ENCODE measurements at places on chromosomes 6 and 20. TPM values are rescaled to one million over a fixed set of nuclear protein-coding genes. Genes with fewer than 3 reads are reported as not detected.

DNA sequence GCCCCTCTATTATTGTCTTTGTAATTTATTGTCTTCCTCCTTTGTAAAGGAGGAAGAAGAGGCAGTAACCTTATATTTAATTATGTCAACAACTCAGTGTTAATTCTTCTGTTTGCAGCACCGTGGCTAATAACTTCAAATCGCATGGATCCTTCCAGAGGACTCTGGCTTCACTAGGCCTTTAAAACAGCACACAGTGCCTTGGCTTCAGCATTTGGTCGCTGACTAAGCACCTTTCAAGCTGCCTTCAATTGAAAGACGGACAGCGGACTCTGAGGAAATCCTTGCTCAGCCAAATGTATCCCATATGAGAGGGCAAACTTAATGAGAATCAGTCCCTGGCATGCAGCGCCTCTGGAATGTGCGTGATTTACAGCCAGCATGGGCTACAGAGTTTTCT is 64.2 kb downstream of the SGK1 start:
- H3K27me3 ChIP-seq, result no peaks in the 10 kb centered on the region
- no peaks in the 10 kb centered on the region for H3K36me3 ChIP-seq
- no peak for DNase-seq
- H3K27ac ChIP-seq, result no peak overlapping the region
- H3K4me3 ChIP-seq, result no peak overlapping the region

Gene TRIM40
- total RNA-seq, result not detected

DNA sequence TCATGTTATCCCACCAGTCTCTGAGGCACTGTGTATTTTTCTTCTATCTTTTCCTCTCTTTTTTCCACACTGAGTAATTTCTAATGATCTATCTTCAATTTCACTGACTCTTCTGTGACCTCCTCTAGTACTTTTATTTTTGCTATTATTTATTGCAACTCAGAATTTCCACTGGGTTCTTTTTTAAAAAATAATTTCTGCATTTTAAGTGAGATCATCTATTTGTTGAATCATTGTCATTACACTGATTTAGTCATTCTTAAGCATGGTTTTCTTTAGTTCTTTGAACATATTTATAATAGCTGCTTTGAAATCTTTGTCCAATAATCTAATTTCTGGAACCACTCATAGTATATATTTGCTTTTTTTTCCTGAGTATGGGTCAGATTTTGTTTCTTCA is 96.7 kb upstream of the SLC22A16 start:
- H3K36me3 ChIP-seq, result no peaks in the 10 kb centered on the region
- DNase-seq, result no peak
- no peak overlapping the region for H3K4me3 ChIP-seq
- no peak overlapping the region for H3K27ac ChIP-seq

- no peaks in the 10 kb centered on the region for H3K36me3 ChIP-seq
- no peak overlapping the region for H3K27ac ChIP-seq
- no peaks in the 10 kb centered on the region for H3K27me3 ChIP-seq
- H3K4me3 ChIP-seq, result no peak overlapping the region
Observed at GRCh38 chr6:14748679-14749078, 497.2 kb upstream of the JARID2 start.

DNA sequence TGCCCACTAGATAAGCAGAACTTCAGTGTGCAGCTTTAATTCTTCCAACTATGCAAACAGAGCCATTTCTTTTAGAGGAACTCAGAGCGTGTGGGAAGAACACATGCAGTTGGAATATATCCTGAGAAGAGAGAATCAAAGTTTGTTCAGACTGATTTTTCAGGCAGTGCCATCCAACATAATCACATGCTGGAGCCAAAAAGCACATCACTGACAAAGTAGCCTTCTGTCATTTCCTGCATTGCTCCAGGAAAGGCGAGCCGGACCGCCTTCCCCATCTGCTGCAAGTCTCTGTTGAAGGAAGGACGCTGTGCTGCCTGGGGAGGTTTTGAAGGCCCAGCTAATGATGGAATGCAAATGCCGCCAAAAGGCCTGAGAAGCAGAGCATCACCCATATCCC is 98.4 kb downstream of the DOK5 start:
- H3K27me3 ChIP-seq, result no peaks in the 10 kb centered on the region
- DNase-seq, result no peak
- no peak overlapping the region for H3K27ac ChIP-seq
- H3K4me3 ChIP-seq, result no peak overlapping the region

GRCh38 chr6:14126191-14126590 is 8.6 kb downstream of the CD83 start:
- H3K27me3 ChIP-seq, result no peaks in the 10 kb centered on the region
- no peak overlapping the region for H3K27ac ChIP-seq
- H3K4me3 ChIP-seq, result no peak overlapping the region
- H3K4me1 ChIP-seq, result peaks cover 3% of the 10 kb centered on the region

Gene GRM1
- not detected for total RNA-seq

Gene SLC52A3
- total RNA-seq, result 3.0 TPM

Gene CLVS2
- total RNA-seq, result not detected

- no peak overlapping the region for H3K4me3 ChIP-seq
- no peak for DNase-seq
Observed at GRCh38 chr6:17964633-17965032, 22.8 kb downstream of the KIF13A start.

Gene CDC5L
- 10.9 TPM for total RNA-seq

DNA sequence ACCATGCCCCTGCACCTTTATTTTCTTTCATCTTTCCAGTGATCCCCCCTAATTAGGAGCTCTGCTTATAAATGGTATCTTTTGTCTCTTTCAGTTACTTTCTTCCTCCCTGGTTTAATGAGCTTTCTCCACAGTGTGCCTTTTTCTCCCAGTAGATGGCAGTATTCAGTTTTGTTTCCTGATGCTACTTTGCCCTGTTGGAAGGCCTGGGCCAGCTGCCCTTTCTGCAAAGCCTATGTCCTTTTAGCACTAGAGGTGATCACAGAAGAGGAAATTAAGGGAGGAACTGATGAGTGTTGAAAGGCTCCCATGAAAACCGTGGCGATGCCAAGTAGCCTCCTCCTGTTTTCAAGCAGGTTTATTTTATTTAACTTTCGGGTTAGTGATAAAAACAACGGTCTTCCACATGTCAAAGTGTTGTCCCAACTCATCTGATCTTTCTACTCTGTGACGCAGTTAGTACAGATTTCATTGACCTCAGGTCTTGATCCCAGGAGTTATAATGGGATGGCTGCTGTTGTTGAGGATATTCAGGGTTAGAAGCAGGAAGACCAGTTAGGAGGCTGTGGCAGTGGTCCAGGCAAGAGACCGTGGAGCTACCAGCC is 184.2 kb upstream of the BMP2 start:
- H3K4me3 ChIP-seq, result no peak overlapping the region
- no peaks in the 10 kb centered on the region for H3K36me3 ChIP-seq
- H3K27me3 ChIP-seq, result no peaks in the 10 kb centered on the region
- no peak overlapping the region for H3K27ac ChIP-seq

- H3K27me3 ChIP-seq, result no peaks in the 10 kb centered on the region
- H3K36me3 ChIP-seq, result no peaks in the 10 kb centered on the region
- H3K4me3 ChIP-seq, result no peak overlapping the region
Observed at GRCh38 chr6:122372647-122373046, 26.8 kb upstream of the HSF2 start.

Measured in ascending aorta (tissue), 2 donors.